Activated CD8-positive, alpha-beta T cell treated with anti-CD3 and anti-CD28 coated beads for 36 hours (primary cell): ENCODE measurements at places on chromosomes 2 and 18. TPM values are rescaled to one million over a fixed set of nuclear protein-coding genes. Genes with fewer than 3 reads are reported as not detected.

AKAIN1 gene
- total RNA-seq: not detected

GRCh38 chr2:9286554-9287399 lies 80.2 kb downstream of the ASAP2 start:
- DNase-seq: no peak

- no peak for DNase-seq
Measured at GRCh38 chr2:198807131-198807530, 650.6 kb downstream of the SATB2 start.

- no peak for DNase-seq
Measured at GRCh38 chr18:55090564-55091188, 131.4 kb upstream of the CCDC68 start.

GRCh38 chr2:18149660-18150246 lies 271.3 kb downstream of the KCNS3 start:
- DNase-seq: no peak

DNA sequence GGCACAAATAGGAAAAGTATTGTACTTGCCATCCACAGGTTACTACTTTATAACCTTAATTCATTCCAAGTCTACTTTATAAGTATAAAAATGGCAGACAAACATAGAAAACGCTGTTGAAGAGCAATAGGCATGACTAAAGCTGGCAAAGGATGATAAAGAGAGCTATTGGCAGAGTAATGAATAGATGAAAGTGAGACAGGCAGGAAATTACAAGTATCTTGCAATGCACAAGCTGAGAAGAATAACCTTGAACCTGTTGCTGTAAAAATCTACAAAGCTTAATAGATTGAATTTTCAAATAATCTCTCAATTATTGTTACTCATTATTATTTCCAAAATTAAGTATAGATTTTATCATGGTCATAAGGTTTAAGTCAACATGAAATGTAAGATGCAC lies 8.8 kb downstream of the PELI1 start:
- DNase-seq: no peak

DNA sequence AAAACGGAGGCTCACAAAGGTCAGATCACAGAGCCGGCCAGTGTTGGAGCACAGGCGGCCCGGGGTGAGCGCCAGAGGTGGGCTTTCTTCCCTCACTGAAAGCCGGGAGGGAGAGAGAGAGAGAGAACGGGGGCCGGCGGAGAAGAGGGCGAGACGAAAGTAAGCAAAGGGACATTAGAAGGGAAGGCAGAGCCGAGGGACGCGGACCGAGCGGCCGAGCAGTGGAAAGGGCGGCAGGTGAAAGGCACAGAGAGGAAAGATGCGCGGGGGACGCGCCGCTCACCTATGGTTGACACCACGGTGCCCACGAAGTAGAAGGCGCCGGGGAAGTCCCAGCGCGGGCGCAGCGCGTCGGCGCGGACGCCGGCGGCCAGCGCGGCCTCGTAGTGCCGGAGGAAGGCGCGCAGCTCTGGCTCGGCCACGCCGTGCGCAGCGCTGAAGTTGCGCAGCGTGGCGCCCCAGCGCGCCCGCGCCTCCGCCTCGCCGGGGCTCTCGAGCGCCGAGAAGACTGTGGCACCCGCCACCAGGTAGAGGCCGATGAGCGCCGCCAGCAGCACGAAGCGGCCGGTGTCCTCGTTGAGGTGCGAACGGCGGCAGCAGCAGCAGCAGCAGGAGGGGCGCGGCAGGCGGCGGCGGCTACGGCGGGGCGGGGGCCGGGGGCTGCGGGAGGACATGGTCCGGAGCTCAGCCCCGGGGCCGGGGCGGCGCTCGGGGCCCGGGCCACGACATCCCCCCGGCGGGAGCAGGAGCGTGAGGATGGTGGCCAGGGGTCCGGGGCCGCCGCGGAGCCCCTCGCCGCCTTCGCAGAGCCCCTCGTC lies 166.9 kb downstream of the MSH2 start:
- peak; percentile 11 for DNase-seq

GRCh38 chr2:86790676-86791572 lies at the start of gene CD8A:
Gene CD8A, minus strand, starts transcription at chr2:86790913. Its CDS starts 88 bp downstream, at chr2:86790825.
- DNase-seq: peak; percentile 91
